T-cell (primary cell): ENCODE measurements at places on chromosomes 12 and 14. TPM values are rescaled to one million over a fixed set of nuclear protein-coding genes. Genes with fewer than 3 reads are reported as not detected.

DNA sequence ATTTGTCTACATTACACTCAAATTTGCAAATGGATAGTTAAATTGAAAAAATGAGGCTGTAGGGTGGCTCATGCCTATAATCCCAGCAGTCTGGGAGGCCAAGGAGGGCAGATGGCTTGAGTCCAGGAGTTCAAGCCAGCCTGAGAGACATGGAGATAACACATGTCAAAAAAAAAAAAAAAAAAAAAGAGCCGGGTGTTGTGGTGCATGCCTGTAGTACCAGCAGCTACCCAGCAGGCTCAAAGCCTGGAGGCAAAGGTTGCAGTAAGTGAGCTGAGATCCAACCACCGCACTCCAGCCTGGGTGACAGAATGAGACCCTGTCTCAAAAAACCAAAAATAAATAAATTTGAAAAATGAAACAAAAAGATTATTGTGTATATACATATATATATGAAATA is 119.9 kb upstream of the MGAT4C start:
- H3K27ac ChIP-seq, result no peak overlapping the region
- no peaks in the 10 kb centered on the region for H3K4me1 ChIP-seq
- DNase-seq, result no peak
- H3K27me3 ChIP-seq, result no peaks in the 10 kb centered on the region

DNA sequence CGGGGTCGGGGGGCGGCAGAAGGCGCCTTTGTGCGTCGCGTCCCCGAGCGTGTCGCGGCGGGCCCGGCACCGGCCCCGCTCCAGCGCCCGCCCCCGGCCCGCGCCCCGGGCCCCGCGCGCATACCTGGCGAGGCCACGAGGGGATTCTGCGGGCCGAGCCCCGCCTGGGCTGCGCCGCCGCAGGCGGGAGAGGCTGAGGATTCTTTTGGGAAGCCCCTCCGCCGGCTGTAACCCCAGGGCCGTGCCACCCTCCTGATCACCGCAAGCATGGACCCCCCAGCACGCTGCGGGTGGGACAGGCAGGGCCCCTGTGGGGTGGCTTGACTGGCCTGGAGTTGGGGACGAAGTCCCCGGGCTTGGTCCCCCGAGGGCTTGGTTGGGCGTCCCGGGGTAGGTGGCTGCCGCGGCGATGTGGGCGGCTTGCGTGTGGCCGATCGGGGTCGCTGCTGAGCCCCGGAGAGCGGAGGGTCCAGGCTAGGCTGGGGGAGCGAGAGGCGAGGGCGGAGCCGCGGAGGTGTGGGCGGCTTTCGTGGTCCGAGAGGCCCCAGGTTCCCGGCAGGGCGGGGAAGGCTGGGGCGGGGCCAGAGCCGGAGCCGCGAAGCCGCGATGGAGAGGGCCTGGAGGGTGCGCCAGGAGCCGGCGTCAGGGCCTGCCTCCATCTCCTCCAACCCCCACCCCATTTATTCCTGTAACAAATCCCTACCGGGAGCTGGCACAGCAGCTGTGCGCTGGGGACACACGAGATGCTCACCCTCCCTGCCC is 28.4 kb upstream of the GPR132 start:
- H3K4me3 ChIP-seq, result peak overlapping the region; percentile 79
- H3K36me3 ChIP-seq, result no peaks in the 10 kb centered on the region
- peaks cover 11% of the 10 kb centered on the region for H3K27me3 ChIP-seq
- H3K27ac ChIP-seq, result peak overlapping the region; percentile 72

DNA sequence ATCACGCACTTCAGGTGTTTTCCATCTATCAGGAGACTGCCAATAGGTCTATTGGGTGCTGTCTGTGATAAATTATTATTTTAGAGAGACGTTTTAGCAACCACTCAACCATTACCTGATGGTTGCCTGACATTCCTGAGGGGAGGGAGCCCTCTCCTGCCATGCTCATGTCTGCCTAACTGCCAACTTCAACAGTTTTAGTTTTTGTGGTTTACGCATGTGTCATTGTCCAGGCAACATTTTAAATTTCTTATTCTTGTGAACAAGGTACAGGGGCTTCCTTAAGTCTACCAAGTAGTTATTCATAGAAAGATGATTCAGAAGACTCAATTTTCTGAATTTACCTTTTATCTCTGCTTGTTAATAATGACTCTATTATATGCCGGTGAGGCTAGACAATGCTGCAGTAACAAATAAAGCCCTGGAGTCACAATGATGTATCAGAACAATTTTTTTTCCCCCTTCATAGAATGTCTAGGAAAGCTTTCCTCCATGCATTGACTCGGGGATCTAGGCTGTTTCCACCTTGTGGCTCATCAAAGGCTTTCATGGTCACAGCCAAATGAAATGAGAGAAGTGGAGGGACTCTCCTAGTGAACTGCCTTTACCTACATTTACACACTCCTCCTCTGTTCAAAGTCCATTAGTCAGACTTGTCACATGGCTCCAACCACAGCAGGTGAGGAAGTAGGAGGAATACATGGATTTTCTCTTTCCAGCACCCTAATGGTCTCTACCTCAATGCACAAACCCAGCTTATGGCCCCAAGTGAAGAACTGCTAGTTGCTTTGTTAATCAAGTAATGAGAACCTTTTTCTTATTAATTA is 225.8 kb downstream of the CRADD start:
- peaks cover 7% of the 10 kb centered on the region for H3K4me1 ChIP-seq
- no peak overlapping the region for H3K4me3 ChIP-seq
- no peak for DNase-seq
- no peaks in the 10 kb centered on the region for H3K27me3 ChIP-seq
- H3K36me3 ChIP-seq, result no peaks in the 10 kb centered on the region
- H3K27ac ChIP-seq, result no peak overlapping the region

The TMEM253 gene
- not detected for total RNA-seq

DNA sequence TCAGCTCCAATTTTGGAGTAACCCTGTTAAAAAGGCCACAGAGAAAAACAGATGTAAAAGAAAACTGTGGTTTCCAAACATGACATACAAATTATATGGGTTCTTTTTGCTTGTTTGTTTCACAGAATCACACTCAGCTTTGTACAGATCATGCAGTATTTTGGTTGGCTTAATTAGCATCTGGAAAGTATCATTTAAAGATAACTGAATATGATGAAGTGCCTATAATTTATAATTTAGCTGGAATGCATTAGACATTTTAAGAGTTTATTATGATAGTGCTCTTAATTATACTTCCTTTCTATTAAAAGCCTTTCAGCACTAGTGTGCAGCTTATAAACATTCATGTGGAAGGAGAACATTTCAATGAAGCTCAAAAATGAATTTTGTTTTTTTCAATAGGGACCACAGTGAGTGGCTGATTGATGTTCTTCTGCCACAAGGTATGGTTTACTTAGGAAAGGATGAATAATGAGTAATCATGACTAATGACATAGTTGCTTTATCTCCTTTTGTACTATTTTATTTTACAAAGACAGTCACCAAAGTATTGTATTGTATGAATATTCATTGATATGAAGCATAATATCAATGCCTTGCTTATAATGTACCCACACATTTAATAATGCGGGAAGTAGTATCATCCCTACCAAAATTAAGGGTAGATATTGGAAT is 98.3 kb downstream of the UNC79 start:
- no peak overlapping the region for H3K4me3 ChIP-seq
- H3K27me3 ChIP-seq, result no peaks in the 10 kb centered on the region
- no peaks in the 10 kb centered on the region for H3K36me3 ChIP-seq
- no peak overlapping the region for H3K27ac ChIP-seq
- no peaks in the 10 kb centered on the region for H3K4me1 ChIP-seq

DNA sequence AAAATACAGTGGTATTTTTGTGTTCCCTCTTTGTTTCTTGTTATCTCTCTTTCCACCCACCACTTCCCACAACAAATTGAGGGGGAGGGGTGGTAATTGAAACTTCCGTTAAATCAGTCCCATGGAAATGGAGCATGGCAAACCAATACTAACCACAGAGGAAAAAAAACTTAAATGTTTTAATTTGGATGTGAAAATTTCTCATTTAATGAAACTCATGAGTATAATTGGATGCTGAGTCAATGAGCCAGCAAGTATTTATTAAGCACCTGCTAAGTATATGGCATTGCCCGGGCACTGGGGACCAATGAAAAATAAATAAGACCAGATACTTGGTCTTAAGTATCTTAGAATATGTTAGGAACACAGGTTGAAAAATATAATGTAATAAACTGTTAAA is 147.5 kb downstream of the KCNH5 start:
- no peaks in the 10 kb centered on the region for H3K4me1 ChIP-seq
- no peaks in the 10 kb centered on the region for H3K36me3 ChIP-seq
- H3K4me3 ChIP-seq, result no peak overlapping the region
- H3K27me3 ChIP-seq, result no peaks in the 10 kb centered on the region

GRCh38 chr12:126139355-126139754 is 1074.1 kb downstream of the AACS start:
- H3K36me3 ChIP-seq, result no peaks in the 10 kb centered on the region
- H3K4me3 ChIP-seq, result no peak overlapping the region
- H3K27ac ChIP-seq, result no peak overlapping the region
- peaks cover 6% of the 10 kb centered on the region for H3K27me3 ChIP-seq

The PRICKLE1 gene
- total RNA-seq, result 0.43 TPM

GRCh38 chr12:52280319-52280795 is 5.9 kb downstream of the KRT86 start:
- peaks cover 9% of the 10 kb centered on the region for H3K4me1 ChIP-seq
- DNase-seq, result no peak
- H3K27ac ChIP-seq, result no peak overlapping the region
- no peak overlapping the region for H3K4me3 ChIP-seq
- no peaks in the 10 kb centered on the region for H3K27me3 ChIP-seq

The ZNF268 gene
- 27.7 TPM for total RNA-seq
